ENCODE measurements at places on chromosomes 3 and 15. TPM values are rescaled to one million over a fixed set of nuclear protein-coding genes. Genes with fewer than 3 reads are reported as not detected.

ZDHHC19 gene
- not detected for total RNA-seq

AMIGO3 gene
- total RNA-seq, result 0.89 TPM

DCBLD2 gene
- total RNA-seq, result 89.1 TPM

BSN gene
- total RNA-seq, result 6.5 TPM

TRPM1 gene
- total RNA-seq, result not detected

IL5RA gene
- not detected for total RNA-seq

APEH gene
- 150 TPM for total RNA-seq

DNA sequence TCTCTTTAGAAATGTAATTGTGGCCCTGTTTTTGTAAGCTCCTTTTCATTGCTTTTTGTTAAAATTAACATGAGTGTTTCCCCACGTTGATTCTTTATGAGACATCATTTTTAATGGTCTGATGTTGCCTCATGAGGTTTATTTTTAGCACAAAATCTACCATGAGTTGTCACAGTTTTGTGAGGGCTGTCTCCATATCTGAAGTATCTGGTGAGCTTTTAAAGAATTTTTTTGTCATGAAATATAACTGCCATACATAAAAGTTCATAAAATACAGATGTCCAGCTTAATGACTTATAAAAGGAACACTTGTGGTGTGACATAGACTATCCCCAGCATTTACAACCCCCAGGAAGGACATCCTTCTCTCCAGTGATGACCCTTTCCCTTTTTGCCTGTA lies 34.3 kb upstream of the CEMIP start:
- H3K4me1 ChIP-seq, result peaks cover 60% of the 10 kb centered on the region
- DNase-seq, result no peak
- H3K4me3 ChIP-seq, result peak overlapping the region; percentile 24
- no peaks in the 10 kb centered on the region for H3K27me3 ChIP-seq
- H3K36me3 ChIP-seq, result peaks cover 7% of the 10 kb centered on the region

GRCh38 chr15:58471348-58471747 lies 39.6 kb downstream of the LIPC start:
- H3K4me1 ChIP-seq, result peaks cover 43% of the 10 kb centered on the region
- H3K27me3 ChIP-seq, result no peaks in the 10 kb centered on the region
- DNase-seq, result no peak
- H3K36me3 ChIP-seq, result no peaks in the 10 kb centered on the region
- no peak overlapping the region for H3K27ac ChIP-seq

DNA sequence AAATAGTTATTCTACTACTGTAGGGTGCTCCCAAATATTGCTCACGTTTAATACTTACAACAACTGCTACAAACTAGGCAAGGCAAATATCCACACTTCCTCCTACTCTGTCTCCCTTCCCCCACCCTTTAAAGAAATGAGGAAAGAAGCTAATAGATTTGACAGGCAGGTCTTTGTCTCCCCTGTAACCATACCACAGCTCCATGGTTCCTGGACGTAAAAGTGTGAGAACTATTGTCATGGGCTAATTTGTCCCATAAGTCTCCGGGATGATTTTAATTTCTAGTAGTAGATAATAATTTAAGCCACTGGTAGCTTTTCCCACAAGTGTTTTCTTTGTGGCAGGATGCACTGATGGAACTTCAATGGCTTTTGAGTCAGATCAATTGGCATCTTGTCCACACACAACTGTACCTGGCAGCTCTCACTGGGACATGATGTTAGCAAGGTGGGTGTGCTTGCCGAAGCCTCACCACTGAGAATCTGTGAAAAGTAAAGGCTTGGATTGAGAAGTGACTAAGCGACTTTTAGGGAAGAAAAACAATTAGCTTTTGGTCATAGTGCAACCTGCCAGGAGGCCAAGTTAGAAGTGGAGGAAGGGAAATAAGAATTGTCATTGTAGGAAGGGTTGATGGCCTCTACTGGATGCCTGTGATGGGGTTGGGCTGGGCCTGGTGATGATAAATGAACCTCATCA lies 1.4 kb upstream of the CPOX start:
- H3K36me3 ChIP-seq, result no peaks in the 10 kb centered on the region
- H3K27ac ChIP-seq, result no peak overlapping the region
- H3K27me3 ChIP-seq, result no peaks in the 10 kb centered on the region
- H3K4me1 ChIP-seq, result peaks cover 31% of the 10 kb centered on the region

- H3K4me1 ChIP-seq, result no peaks in the 10 kb centered on the region
- H3K36me3 ChIP-seq, result no peaks in the 10 kb centered on the region
- H3K4me3 ChIP-seq, result no peak overlapping the region
Measured at GRCh38 chr3:5428607-5429516, 241.4 kb downstream of the EDEM1 start.

DNA sequence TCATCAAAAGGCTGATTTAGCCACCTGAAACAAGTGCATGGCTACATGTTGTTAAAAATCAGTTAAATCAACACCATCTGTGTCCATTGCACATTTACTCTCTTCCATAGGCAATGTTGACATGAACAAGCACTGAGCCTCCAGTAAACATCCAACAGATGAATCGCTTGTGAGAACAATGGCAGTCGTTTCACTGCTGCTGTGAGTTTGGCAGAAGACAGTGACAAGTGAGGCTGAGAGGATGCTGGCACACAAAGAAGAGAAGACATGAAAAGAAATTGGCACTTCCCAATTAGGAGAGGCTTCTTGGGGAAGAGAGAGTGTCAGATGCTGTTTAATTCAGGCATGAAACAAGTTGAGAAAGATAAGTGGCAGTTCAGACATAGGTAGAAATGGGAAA lies 227.4 kb upstream of the STT3B start:
- H3K4me3 ChIP-seq, result no peak overlapping the region
- no peaks in the 10 kb centered on the region for H3K27me3 ChIP-seq

DNA sequence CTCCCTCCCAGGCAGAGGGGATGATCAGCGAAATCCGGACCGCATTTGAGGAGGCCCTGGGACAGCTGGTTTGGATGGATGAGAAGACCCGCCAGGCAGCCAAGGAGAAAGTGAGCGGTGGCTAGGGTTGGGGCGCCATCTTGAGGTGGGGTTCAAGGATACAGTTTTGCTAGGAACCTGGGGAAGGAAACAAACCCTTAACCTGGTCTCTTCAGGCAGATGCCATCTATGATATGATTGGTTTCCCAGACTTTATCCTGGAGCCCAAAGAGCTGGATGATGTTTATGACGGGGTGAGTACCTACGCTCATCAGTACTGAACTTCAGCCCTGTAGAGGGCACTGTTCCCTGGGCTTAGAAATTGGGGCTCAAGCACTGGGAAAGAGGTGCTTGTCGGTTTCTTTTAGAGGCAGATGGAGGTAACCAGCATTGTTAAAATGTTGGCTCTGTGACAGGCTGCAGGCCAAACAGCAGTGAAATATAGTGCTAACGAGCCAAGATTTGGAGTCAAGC lies 9.6 kb upstream of the PSMD2 start:
- peaks cover 6% of the 10 kb centered on the region for H3K4me1 ChIP-seq
- no peak overlapping the region for H3K4me3 ChIP-seq
- no peak overlapping the region for H3K27ac ChIP-seq

- no peak for DNase-seq
- H3K4me1 ChIP-seq, result no peaks in the 10 kb centered on the region
- no peak overlapping the region for H3K4me3 ChIP-seq
- H3K27me3 ChIP-seq, result no peaks in the 10 kb centered on the region
- H3K27ac ChIP-seq, result no peak overlapping the region
Measured at GRCh38 chr3:37417297-37418082, 243.1 kb upstream of the LRRFIP2 start.

GRCh38 chr3:49901366-49902339 lies 2.0 kb downstream of the MST1R start:
- no peaks in the 10 kb centered on the region for H3K36me3 ChIP-seq
- H3K27me3 ChIP-seq, result no peaks in the 10 kb centered on the region
- no peak overlapping the region for H3K4me3 ChIP-seq
- no peak for DNase-seq

Measured in neural crest cell (in vitro differentiated cells).